ENCODE measurements at places on chromosomes 16 and 17. TPM values are rescaled to one million over a fixed set of nuclear protein-coding genes. Genes with fewer than 3 reads are reported as not detected.

DNA sequence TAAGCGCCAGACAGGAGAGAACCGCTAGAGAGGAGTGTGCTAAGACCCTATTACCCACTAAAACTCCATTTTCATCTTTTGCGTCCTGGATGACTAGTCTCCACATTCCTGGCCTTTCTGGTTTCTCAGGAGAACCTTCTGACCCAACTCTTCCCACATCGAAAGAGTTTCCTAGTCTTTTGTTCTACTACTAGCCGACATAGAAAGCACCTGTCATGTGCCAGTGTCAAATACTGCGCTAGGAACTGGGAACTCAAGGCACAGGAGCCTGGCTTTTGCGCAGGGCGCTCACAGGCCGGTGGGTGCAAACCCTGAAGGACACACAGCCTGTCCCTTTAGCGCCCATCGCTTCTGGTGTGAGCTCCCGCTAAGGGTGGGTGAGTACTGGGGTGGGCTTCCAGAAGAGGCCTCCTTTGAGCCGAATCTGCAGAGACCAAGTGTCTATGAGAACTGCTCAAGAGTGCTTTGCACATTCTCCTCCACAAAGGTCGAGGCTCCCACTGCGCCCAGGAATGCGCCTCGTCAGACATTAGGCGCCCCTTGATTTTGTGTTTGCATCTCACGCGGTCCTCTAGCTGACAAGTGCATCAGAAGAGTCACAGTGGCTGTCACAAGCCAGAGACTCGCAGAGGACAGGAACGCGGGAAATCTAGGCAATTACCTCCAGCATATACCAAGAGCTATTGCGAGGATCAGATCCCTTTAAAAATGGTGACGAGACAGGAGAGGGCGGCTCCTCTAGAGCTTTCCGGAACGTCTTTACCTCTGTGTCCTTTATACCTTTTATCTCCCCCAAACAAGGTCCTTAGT is 2.0 kb upstream of the PSMB3 start:
- DNase-seq, result no peak

- no peak for DNase-seq
Measured at GRCh38 chr17:77455111-77455890, 314.5 kb downstream of the SEC14L1 start.

GRCh38 chr17:47987240-47987835 is 16.4 kb downstream of the CDK5RAP3 start:
- DNase-seq, result no peak

DNA sequence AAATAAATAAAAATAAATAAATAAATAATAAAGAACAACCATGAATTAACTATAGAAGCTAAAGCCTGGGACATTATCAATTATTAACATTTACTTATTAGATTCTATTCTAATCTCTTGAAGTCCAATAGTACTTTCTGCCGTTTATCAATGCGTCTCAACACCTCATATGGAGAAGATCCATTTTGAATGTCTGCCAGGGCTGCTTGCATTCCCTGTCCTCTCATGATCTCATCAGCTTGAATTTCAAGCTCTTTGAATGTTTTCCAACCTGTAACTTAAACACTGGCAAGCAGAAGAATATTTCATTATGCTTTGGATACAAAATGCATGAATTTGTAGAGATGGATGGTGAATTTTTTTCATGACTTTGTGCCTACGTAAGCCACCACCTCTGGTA is 191.9 kb upstream of the ANKFN1 start:
- no peak for DNase-seq

- DNase-seq, result no peak
Measured at GRCh38 chr16:67803894-67804293, 2.5 kb downstream of the RANBP10 start.

DNA sequence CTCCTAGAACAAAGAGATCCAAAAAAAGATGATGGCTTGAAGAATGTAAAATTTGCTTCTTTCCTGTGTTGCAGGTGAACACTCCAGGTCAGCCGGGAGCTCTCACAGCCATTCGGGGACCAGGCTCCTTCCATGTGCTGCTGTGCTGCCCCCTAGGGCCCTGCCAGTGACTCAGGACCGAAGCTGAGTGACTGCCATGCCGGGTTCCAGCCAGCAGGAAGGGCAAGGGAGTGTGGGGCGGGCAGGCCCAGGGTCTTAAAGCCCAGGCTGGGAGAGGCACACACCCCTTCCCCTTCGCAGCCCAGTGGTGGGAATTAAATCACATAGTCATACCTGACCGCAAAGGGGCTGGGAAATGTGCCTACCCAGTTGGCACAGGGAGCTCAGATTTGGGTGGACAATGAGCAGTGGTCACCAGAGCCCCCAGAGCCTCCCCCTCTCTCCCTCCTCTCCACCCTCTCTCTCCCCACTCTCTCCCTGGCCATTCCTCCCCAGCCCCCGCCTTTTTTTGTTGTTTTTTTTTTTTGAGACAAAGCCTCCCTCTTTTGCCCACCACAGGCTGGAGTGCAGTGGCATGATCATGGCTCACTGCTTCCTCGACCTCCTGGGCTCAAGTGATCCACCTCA is 11.5 kb downstream of the EPOP start:
- no peak for DNase-seq

- no peak for DNase-seq
Measured at GRCh38 chr16:83899272-83899897, 470 bp downstream of the MLYCD start.

DNA sequence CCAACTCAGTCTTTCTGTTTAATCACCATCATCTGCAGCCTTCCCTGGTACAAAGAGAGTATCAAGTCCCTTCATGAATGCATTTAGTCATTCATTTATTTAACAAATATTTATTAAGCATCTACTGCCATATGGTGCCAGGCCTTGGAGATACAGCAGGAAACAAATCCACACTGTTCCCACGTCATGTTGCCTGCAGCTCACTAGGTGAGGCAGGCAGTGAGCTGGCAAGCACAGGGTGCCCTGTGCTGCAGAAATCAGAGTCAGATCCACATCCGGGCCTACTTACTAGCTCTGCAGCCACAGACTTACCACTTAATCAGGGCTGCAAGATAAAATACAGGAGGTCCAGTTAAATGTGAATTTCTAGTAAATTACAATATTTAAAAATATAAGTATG is 38.5 kb upstream of the CES5A start:
- no peak for DNase-seq

- DNase-seq, result no peak
Measured at GRCh38 chr16:4124535-4125294, 8.5 kb upstream of the ADCY9 start.

GRCh38 chr16:57619606-57620334 is 8.7 kb upstream of the ADGRG1 start:
- no peak for DNase-seq

DNA sequence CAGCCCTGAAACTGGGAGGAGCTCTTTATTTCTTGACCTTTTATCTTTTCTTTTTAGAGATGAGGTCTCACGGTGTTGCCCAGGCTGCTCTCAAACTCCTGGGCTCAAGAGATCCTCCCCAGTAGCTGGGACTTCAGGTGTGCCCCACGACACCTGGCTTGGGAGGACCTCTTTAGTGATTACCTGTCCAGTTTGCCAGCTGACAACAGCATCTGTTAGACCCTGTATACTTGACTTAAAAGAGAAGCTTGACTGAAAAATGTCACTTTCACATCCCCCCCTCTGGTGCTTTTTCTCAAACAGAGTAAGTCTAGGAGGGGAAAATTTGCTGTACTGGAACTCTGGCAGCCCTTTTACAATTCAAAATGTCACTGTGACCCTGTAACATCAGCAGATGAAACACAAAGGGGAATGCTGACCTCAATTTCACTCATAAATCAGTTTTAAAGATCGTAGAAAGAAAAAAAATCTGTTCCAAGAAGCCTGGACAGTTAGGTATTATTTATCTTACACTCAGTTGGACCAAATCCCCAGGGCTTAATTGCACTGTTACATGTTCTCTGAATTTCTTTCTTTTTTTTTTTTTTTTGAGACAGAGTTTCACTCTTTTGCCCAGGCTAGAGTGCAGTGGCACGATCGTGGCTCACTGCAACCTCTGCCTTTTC is 1.8 kb upstream of the ERN1 start:
- no peak for DNase-seq

DNA sequence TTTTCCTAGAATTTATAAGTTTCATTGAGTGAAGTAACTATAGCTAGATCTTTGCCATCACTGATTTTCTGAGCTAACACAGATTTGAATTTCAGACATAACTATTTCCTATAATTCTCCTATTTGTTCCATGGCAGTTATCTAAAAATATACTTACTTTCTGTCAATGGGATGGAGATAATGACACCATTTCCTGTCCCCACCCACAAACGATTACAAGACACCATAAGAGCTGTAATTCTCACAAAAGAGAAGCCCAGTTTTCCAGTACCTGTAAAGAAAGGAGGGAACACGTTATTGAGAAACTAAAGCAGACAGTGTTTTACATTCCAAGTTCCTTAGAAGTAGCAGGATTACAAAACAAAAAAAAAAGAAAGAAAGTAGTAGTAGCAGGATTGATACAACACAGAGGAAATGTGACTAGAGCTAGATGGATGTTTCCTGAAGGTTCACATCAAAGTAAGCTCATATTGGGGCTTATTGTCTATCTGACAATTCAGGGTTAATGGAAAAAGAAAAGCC is 110.9 kb upstream of the TOB1 start:
- no peak for DNase-seq

DNA sequence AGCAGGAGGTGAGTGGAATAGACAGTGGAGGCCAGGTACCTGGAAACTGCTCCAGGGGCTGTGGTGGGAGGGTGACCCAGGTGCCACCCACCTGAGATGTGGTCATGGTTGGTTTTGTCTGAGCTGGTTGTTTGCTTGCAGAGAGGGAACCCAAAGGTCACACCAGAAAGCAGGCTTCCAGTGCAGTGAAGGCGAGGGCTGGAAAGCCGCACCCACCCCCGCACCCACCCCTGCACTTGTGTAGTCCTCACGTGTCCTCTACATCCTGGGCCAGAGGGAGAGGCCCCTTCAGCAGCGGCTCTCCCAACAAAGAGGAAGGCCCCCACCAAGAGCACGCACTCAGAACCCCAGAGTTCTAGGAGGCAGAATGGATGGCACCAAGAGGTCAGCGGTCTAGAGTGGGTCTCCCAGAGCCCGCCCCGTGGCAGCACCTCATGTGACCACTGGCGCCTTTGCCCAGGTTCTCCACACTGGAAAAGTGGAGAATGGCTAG is 92.6 kb upstream of the CBX4 start:
- no peak for DNase-seq

DNA sequence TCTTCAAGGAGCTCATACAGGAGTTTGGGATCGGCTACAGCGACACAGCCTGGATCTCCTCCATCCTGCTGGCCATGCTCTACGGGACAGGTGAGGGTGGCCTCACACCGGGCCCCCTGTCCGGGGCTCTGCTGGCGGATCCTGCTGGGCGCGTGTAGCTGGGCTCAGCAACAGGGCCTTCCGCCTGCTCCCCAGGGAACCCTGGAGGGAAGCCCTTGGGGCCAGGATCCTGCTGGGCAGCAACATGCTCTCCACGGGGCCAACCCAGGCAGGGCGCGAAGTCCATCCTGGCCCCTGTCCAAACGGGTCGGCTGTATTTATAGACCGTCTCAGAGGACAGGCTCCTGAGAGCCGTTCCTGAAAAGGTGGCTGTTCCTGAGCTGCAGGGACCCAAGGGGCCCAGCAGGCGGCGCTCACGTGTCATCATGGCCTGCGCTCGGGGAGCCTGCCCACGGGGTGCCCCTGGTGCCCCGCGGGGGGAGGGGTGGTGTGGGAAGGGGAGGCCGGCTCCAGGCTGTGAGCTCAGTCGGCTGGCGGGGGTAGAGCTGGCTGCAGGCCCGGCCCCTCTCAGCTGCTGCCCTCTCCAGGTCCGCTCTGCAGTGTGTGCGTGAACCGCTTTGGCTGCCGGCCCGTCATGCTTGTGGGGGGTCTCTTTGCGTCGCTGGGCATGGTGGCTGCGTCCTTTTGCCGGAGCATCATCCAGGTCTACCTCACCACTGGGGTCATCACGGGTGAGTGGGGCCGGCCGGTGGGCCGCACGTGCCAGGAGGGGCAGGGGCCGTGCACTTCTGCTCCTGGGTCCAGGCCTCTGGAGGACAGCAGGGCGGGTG is 7.5 kb downstream of the SLC16A3 start:
- DNase-seq, result no peak

GRCh38 chr16:57624044-57624688 is 4.3 kb upstream of the ADGRG1 start:
- DNase-seq, result no peak

The CES5A gene
- not detected for total RNA-seq

The CLEC3A gene
- total RNA-seq, result not detected

The MYH8 gene
- not detected for total RNA-seq

The PPL gene
- 17.1 TPM for total RNA-seq

The CACNG4 gene
- total RNA-seq, result 1.9 TPM
